Tracheal epithelial cell (primary cell): ENCODE measurements at places on chromosomes 16 and 17. TPM values are rescaled to one million over a fixed set of nuclear protein-coding genes. Genes with fewer than 3 reads are reported as not detected.

ALOX15B gene
- total RNA-seq = 53.3 and 97.1 TPM in 2 replicates

METTL26 gene
- 86.1 and 148 TPM in 2 replicates for total RNA-seq

FZD2 gene
- 0.21 and 1.7 TPM in 2 replicates for total RNA-seq

UBALD2 gene
- total RNA-seq = 4.7 and 5.3 TPM in 2 replicates

ACSM3 gene
- total RNA-seq = 2.3 and 2.4 TPM in 2 replicates

NPIPA3 gene
- total RNA-seq = 0.48 TPM in 1 of 2 replicates, not detected in the other

ABCA8 gene
- 0.21 and 0.24 TPM in 2 replicates for total RNA-seq

SGCA gene
- not detected in 2 replicates for total RNA-seq

OTOP3 gene
- total RNA-seq = not detected in 2 replicates

OR3A3 gene
- not detected in 2 replicates for total RNA-seq

MT2A gene
- total RNA-seq = 173 and 340 TPM in 2 replicates

RNF135 gene
- total RNA-seq = 12.8 and 18.5 TPM in 2 replicates

COX11 gene
- 28.1 and 83.9 TPM in 2 replicates for total RNA-seq

ITGAL gene
- not detected in 2 replicates for total RNA-seq

ZNF785 gene
- total RNA-seq = 6.2 and 8.0 TPM in 2 replicates

CNGB1 gene
- 1.3 and 1.4 TPM in 2 replicates for total RNA-seq

CACNG1 gene
- not detected in 2 replicates for total RNA-seq

GNG13 gene
- not detected in 2 replicates for total RNA-seq

HOXB1 gene
- total RNA-seq = not detected in 2 replicates

PRKCB gene
- total RNA-seq = 0.21 TPM in 1 of 2 replicates, not detected in the other

RBFOX1 gene
- total RNA-seq = under 0.01 TPM in 1 of 2 replicates, not detected in the other

BCAS3 gene
- total RNA-seq = 7.7 and 14.2 TPM in 2 replicates

VPS4A gene
- 41.6 and 45.5 TPM in 2 replicates for total RNA-seq

NHLRC4 gene
- total RNA-seq = under 0.01 TPM in 1 of 2 replicates, not detected in the other

ENPP7 gene
- not detected in 2 replicates for total RNA-seq

PABPN1L gene
- total RNA-seq = not detected in 2 replicates

MEFV gene
- under 0.01 TPM in 1 of 2 replicates, not detected in the other for total RNA-seq

MMP28 gene
- 37.8 and 132 TPM in 2 replicates for total RNA-seq

CDH1 gene
- total RNA-seq = 214 and 251 TPM in 2 replicates

OR2C1 gene
- total RNA-seq = 0.24 TPM in 1 of 2 replicates, not detected in the other

KRT16 gene
- 2,720 and 3,196 TPM in 2 replicates for total RNA-seq

SLC13A5 gene
- total RNA-seq = 0.21 and 0.96 TPM in 2 replicates

KRT17 gene
- 21,656 and 29,975 TPM in 2 replicates for total RNA-seq

CES5A gene
- total RNA-seq = not detected in 2 replicates

CCDC137 gene
- 5.8 and 8.7 TPM in 2 replicates for total RNA-seq

OR1F1 gene
- not detected in 2 replicates for total RNA-seq

AFMID gene
- total RNA-seq = 27.0 and 32.8 TPM in 2 replicates

SUMO2 gene
- 100 and 101 TPM in 2 replicates for total RNA-seq

TBKBP1 gene
- 8.1 and 8.9 TPM in 2 replicates for total RNA-seq

ITGAD gene
- total RNA-seq = not detected in 2 replicates

TEX14 gene
- under 0.01 TPM in 1 of 2 replicates, not detected in the other for total RNA-seq

SLC12A3 gene
- 0.96 TPM in 1 of 2 replicates, not detected in the other for total RNA-seq

CREBBP gene
- total RNA-seq = 8.9 and 13.2 TPM in 2 replicates

GLG1 gene
- 51.8 and 57.5 TPM in 2 replicates for total RNA-seq

PHOSPHO1 gene
- total RNA-seq = not detected in 2 replicates

RNF112 gene
- 0.24 and 0.43 TPM in 2 replicates for total RNA-seq

RGS9 gene
- total RNA-seq = 1.2 and 1.9 TPM in 2 replicates

ZNF594 gene
- 2.3 and 4.6 TPM in 2 replicates for total RNA-seq

C16orf92 gene
- not detected in 2 replicates for total RNA-seq

HAS3 gene
- total RNA-seq = 15.6 and 35.4 TPM in 2 replicates

SEPTIN12 gene
- not detected in 2 replicates for total RNA-seq

PRCD gene
- total RNA-seq = 0.21 and 3.1 TPM in 2 replicates

CCL15 gene
- not detected in 2 replicates for total RNA-seq

LGALS9B gene
- not detected in 2 replicates for total RNA-seq

MAPT gene
- total RNA-seq = under 0.01 TPM in 1 of 2 replicates, not detected in the other
